ENCODE measurements at places on chromosomes 16 and 17.

GRCh38 chr17:80738987-80739730, 194.5 kb downstream of the RPTOR start:
- DNase-seq, result no peak

DNA sequence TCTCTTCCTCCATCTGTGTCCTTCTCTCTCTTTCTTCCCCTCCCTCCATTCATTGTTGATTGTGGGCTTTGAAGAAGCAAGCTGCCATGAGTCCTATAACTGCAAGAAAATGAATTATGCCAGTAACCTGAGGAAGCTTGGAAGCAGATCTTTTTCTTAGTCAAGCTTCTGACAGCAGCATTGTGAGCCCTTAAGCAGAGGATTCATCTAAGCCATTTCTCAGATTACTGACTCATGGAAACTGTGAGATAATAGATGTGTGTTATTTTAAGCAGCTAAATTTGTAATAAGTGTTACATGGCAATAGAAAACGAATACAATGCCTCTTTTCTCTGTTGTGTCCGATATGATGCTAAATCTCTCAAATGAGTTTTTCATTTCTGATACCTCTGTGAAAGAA, 1109.7 kb downstream of the CDH11 start:
- no peak for DNase-seq

GRCh38 chr17:33595828-33596227, 302.7 kb upstream of the ASIC2 start:
- no peak for DNase-seq

GRCh38 chr17:48989100-48989499, 8.1 kb upstream of the IGF2BP1 start:
- no peak for DNase-seq

GRCh38 chr16:89067677-89068443, 25.8 kb upstream of the ACSF3 start:
- no peak for DNase-seq

- DNase-seq, result no peak
Observed at GRCh38 chr16:78251115-78251514, 151.7 kb downstream of the WWOX start.

DNA sequence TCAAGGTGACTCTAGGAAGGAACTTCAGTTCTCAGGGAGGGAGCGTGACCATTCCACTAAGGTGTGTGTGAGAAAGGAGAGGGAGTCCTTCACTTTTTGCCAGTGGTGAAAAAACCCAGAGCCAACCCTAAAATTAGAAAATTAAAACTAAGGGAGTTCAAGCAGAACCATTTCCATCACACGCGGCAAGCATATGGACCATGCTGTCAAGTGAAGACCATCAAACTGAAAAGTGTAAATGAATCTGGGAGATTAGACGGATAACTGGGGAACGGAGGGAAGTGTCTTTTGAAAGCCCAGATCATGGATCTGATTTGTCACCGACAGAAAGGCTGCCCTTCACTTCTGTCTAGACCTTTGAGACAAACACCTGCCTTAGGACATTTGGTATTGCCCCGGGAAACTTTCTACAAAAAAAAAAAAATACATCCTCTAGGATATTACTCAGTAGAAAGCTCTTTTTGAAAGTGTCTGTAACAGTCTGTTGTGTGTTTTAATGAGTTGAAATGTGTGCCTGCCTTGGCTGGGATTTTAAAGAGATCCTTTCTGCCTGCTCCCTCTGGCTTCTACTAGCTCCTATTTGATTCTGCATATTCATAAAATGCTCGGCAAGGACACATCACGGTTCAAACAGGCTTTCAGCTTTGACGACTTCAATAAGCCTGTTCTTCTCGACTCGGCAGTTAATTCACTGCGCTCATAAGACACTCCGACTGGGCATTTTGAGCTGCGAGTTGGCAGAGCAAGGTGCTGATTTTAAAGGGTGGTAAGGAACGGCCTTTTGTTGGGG, 81.4 kb upstream of the ERCC4 start:
- no peak for DNase-seq

DNA sequence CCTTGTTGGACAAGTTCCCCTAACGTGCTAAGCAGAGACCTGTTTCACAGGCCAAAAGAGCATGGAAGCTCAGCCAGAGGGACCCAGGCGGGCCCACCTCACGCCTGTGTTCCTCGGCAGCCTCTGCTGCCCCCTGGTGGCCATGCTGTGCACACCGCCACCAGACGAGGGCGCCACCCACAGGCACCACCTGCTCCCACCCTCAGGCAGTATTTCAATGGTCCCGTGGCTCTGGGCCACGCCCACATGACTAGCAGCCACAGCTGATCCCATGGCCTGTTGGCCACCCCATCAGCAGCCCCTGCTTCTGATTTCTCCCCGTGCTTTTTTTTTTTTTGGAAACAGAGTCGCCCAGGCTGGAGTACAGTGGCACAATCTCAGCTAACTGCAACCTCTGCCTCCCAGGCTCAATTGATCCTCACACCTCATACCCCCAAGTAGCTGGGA, 18.9 kb downstream of the MPG start:
- DNase-seq, result peak; percentile 86

GRCh38 chr17:39099663-39100286, 51.7 kb downstream of the PLXDC1 start:
- no peak for DNase-seq

GRCh38 chr17:40032322-40033320, 17.4 kb downstream of the CSF3 start:
- no peak for DNase-seq

DNA sequence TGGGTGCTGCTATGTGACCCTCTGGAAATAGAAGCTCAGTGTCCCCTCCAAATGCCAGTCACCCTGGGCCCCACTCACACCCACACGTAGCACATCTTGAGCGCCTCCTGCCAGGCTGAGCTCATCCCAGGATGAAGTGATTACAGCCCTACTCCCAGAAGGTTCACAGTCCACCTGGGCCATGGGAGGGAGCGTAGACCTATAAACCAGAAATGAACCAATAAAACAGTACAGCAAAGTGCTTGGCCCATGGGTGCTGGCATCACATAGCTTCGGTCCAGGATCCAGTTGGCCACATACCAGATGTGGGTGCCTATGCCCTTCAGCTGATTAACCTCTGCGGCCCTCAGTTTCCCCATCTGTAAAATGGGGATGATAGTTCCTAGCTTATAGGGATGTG, 2.2 kb upstream of the BICDL2 start:
- DNase-seq, result no peak

GRCh38 chr17:44601973-44602372, 44.7 kb downstream of the FZD2 start:
- no peak for DNase-seq

- DNase-seq, result no peak
Observed at GRCh38 chr17:66593116-66593515, 241.8 kb upstream of the CACNG5 start.

All from NCI-H1930 (cell line).